ENCODE measurements at places on chromosomes 1 and 21.

GRCh38 chr1:1462318-1462966 is 9.1 kb upstream of the ATAD3B start:
- DNase-seq: no peak

GRCh38 chr1:59292562-59292961 is 4.3 kb upstream of the FGGY start:
- no peak for DNase-seq

GRCh38 chr1:66251546-66251945 is 282.4 kb upstream of the SGIP1 start:
- DNase-seq: no peak

DNA sequence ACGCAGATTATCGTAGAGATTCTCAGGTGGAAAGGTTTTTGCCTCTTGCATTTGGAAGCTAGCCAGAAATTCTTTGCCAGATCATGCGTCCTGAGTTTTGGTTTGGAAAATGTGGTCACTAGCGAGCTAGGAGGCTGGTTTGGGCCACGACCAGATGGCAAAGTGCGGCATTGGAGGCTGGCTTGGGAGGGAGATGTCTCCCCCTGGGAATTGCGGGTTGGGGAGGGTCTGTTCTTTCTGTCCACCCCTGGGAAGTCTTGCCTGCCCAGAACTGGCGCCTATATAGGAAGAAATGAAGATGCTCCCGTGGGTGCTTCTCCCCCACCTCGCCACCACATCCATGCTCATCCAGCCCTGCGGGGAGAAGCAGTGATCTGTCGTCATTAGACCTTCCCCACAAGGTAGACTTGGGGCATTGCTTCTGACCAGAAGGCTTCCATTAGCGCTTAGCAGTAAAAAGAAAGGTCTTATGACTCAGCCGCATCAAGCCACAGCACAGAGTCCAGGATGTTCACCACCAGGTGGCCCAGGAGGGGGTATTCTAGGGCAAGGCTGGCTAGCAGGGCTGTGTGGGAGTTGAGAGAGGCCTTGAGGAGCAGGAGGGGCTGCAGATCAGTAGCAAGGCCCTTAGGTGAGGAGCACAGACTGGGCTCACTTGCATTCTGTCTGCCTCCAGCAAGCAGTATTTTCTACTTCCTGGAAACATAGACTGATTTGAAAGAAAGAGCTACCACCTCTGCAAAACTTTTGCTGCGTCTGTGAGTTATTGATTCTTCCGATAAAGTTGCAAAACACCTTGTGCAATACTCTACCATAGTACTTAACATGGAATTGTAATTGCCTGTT is 1.5 kb upstream of the PTP4A2 start:
- peak; percentile 89 for DNase-seq

- DNase-seq: no peak
Measured at GRCh38 chr1:51410568-51411460, 80.5 kb upstream of the TTC39A start.

DNA sequence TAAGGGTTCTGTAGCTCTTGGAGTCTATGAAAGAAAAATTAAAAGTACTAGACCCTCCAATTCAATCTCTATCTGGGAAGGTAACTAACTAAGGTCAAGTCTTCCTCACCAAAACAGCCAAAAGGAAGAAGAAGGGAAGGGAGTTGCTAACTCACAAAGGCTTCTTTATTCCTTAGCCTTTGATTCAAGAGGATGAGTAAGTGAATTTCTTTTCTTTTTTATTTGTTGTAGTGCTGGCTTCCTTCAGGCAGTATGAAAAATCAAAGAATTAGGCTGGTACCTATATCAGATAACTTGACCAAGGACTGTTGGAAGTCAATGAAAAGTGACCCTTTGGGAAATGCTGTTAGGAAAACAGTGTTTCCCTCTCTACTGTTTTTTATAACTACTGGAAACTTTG is 144.4 kb upstream of the NRIP1 start:
- DNase-seq: no peak

DNA sequence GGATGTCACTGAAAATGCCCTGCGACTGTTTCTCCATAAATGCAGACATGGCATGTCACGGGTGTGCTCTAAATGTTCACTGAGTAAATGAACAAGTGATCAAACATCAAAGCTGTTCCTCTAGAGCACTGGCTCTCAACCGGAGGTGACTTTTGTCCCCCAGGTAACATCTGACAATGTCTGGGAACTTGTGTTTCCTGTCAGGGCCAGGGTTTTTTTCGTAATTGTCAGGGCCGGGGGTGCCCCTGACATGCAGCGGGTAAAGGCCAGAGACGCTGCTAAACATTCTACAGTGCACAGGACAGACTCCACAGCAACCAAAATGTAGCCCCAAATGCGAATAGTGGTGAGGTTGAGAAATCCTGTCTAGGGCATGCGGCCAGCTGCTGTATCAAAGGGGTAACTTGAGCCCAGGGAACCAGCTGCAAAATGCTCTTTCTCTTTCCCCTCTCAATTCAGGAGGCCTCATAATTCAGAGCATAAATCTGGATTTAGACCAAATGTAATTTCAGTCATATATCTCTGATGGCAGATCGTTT is 2.0 kb downstream of the ALDH4A1 start:
- DNase-seq: peak; percentile 23

- DNase-seq: no peak
Measured at GRCh38 chr1:108119500-108119899, 80.6 kb downstream of the SLC25A24 start.

DNA sequence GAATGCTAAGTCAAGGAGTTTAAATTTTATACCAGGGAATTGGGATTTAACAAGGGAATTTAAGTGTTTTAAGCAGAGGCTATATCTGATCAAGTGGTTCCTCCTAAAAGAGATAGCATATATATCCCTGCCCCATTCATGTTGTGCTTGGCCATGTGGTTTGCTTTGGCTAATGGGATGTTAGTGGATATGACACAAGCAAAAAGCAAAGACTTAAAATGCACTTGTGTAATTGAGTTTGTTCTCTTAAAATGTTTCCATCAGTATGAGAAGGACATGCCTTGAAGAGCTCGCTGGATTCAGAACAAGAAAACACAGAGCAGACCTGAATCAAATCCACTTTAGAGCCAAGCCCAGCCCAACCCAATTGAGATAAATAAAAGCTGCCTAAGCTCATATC is 22.4 kb downstream of the C1orf87 start:
- DNase-seq: no peak

DNA sequence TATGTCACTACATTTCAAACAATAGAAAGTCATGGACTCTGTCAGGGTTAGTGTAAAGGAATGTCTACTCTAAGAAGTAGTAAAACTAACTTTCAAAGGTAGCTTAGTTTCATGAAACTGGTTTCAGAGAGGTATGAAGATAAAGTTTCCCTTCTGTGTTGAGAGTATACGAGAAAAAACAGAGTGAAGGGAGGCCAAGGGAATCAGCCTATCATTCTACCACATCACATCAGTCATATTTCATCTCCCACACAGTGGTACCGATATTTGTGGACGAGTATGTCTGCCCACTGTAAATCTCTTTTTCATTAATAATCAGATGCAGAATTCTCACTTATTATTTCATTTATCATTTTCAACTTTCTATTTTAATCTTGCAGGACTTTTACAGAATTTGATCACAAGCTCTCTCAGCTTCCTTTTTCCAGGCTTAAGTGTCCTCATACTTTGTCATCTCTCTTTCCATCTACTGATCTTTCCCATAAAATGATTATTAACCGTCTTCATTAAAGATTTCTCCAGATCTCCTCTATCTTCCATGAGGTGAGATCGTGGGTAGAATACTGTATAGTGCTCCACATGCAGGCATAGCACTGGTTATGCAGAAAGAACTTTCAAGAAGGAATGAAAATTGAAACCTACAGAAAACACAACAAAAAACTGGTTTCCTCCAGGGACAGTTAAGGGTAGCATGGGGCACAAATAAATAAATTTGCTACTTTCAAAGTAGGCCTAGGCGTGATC is 11.5 kb upstream of the IFI16 start:
- DNase-seq: no peak

- DNase-seq: no peak
Measured at GRCh38 chr1:184036517-184036949, 995 bp downstream of the COLGALT2 start.

DNA sequence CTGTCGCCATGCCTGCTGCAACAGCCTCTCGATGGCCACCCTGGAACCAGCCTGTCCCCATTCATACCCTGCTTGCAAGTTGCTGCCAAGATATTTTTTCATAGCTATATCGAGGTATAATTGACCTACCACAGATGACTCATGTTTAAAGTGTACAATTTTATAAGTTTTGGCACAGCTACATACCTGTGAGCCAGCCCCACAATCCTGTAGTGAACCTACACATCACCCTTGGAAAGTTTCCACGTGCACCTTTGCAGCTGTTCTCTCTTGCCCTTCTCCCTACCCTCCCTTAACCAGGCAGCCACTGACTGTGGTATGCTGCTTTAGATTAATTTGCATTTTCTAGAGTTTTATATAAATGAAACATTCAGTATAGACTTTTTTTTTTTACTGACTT is 23.0 kb upstream of the KCNJ6 start:
- no peak for DNase-seq

DNA sequence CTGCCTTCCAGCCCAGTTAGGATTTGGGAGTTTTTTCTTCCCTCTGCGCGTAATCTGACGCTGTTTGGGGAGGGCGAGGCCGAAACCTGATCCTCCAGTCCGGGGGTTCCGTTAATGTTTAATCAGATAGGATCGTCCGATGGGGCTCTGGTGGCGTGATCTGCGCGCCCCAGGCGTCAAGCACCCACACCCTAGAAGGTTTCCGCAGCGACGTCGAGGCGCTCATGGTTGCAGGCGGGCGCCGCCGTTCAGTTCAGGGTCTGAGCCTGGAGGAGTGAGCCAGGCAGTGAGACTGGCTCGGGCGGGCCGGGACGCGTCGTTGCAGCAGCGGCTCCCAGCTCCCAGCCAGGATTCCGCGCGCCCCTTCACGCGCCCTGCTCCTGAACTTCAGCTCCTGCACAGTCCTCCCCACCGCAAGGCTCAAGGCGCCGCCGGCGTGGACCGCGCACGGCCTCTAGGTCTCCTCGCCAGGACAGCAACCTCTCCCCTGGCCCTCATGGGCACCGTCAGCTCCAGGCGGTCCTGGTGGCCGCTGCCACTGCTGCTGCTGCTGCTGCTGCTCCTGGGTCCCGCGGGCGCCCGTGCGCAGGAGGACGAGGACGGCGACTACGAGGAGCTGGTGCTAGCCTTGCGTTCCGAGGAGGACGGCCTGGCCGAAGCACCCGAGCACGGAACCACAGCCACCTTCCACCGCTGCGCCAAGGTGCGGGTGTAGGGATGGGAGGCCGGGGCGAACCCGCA is at the start of gene PCSK9:
TSS of gene PCSK9 (plus strand) at position 207 of the 741 bp plus-strand sequence. CDS start at position 497, 290 bp downstream.
- no peak for DNase-seq

DNA sequence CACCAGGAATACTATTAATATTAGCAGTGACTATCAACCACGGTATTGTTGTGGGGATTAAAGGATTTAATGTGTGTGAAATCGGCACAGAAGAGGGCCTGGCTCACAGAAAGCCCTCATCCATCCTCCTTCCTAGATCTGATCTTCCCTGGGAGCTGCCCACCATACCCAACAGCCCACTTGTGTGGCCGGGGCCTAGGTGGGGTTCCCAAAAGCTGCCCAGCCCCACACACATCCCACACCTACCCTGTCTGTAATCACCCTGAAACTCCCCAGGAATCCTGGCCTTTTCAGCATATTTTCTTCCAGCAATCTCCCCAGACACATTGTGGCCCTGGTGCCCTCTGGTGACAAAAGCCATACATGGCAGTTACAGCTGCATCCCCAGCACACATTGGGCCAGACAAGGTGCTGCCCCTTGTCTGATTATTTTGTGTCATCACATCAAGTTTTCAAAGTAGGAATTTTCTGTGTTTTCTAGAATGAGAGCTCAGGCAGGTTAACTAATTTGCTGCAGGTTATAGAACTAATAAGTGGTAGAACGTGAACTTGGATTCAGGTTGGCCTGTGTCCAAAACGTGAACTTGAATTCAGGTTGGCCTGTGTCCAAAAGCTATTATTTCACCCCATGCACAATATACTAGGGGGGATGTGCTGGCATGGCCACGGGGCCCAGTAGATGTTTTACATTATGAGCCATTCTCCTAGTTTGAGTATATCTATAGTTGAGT is 5.3 kb upstream of the SLC6A9 start:
- peak; percentile 77 for DNase-seq

DNA sequence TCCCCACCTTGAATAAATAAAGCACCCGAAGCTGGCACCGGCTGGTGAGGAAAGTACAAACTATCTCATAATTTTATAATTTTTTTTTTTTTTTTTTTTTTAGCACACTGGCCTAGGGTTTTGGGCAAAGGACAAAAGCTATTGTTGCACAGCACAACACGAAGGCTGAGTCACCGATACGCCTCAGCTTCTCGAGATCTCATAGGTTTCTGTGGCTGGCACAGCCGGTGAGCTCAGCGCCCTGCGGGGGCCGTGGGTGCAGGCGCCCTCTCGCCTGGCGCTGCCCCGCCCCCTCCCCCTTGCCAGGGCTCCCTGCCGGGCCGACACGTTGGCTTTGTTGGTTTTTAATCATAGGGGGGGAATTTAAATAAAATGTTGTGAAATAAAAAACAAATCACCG is 17.2 kb downstream of the CASZ1 start:
- DNase-seq: no peak

DNA sequence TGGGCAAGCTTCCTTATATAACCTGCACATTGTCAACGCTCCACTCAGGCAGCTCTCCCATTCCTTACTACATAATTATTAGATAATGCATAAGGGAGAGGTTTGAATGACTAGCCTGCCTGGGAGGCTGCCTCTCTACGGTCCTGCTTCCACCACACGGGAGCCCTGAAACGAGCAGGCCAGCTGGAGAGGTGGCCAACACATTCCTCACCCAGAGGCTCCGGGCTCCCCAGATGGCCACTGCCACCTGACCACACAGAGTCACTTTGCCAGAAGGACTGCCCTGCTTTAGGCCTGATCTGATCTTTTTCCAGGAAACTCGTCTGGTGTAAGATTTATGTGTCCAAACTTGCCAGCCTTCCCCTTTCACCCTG is 27.9 kb downstream of the HIVEP3 start:
- DNase-seq: peak; percentile 21

- DNase-seq: no peak
Measured at GRCh38 chr21:32112195-32112594, 166.7 kb downstream of the MIS18A start.

- no peak for DNase-seq
Measured at GRCh38 chr1:154835531-154836324, 34.4 kb downstream of the KCNN3 start.

- DNase-seq: no peak
Measured at GRCh38 chr1:29532751-29533150, 296.4 kb downstream of the PTPRU start.

- DNase-seq: peak; percentile 73
Measured at GRCh38 chr1:206808615-206809014, 36.3 kb upstream of the IL10 start.

DNA sequence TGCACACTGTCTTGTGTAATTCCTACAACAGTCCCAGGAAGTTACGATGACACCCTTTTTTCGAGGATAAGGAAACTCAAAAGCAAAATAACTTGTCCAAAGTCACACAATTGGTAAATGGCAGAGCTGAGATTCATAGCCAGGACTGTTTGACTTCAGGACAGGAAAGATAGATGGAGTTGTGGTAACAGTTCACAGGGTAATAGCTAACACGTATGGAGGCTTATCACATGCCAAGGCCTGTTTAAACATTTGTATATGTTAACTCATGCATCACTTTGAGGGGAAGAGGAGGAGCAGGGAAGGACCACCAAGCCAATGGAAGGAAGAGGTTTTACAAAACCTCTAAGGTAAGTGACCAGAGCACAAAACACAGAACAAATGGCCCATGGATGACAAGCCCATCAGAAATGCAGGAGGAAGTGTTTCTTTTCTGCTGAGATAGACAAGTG is 2.8 kb downstream of the DHCR24 start:
- no peak for DNase-seq
